ENCODE measurements at places on chromosomes 2 and 18.

DNA sequence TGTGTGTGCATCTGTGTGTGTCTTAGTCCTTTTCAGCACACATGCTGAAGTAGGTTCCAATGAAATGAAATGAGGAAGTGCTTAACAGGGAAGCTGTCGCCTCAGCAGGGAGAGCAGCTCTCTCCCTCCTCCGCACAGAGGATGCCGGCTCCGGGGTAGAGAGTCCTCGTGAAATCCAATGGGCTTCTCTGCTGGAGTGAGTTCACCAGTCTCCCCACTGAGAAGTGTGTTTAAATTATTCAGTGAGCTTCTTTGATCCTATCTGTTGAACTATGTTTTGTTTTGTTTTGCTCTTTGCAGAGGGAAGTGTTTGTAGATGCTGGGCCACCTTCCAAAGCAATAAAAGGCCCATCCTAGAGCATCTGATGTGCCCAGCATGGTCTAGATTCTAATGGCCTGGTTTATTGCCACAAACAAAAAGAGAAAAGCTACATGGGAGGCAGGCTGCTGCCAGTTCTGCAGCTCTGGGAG is 6.7 kb downstream of the PPP1R7 start:
- DNase-seq: no peak

DNA sequence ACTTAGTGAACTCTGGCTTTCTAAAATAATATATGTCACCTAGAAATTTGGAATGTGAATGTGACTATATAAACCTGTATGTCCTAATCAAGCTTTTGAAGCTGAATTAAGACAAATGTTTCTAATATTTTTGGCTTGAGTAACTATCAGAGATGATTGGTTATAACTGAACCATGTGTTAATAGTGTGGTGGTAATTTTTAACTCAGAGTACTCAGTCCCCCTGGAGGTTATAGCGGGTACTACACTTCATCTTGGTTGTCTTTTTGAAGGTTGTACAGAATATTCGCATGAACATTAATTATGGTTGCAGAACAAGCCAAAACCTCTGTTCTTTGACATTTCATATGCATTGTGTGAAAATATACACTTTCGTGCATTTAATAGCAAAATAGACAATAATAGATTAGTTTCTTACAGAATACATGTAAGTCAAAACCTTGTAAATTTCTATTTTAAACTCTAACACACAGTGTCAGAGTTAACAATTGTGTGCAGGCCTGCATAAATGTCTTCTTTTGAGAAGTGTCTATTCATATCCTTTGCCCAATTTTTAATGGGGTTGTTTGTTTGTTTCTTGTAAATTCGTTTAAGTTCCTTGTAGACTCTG is 86.0 kb downstream of the OSBPL6 start:
- no peak for DNase-seq

DNA sequence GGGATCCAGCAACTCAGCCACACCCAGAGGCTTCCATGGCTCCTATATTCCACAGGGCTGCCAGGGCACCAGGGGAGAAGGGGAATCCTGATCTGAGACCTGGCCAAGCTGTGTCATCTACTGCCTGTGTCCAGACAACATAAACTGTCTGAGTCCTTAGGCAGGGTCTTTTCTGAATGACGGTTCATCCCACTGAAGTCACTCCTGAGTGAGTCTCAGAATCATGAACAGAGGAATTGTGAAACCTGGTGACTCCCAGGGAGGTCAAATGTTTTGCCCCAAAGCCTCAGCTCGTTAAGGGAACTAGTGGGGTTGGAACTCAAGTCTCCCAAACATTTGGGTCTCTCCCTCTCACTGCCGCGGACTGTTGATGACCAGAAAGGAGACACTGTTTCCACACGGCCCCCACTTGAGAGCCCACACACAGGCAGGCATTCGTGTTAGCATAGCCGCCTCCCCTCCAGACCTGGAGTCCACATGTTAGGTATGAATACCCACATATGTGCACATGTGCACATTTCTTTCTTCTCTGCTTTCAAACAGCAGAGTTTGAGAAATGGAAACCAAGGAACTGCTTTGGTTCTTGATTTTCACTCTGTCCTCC is 125.0 kb upstream of the MSH6 start:
- DNase-seq: no peak

GRCh38 chr18:46449033-46449432 is 208.0 kb downstream of the LOXHD1 start:
- no peak for DNase-seq

DNA sequence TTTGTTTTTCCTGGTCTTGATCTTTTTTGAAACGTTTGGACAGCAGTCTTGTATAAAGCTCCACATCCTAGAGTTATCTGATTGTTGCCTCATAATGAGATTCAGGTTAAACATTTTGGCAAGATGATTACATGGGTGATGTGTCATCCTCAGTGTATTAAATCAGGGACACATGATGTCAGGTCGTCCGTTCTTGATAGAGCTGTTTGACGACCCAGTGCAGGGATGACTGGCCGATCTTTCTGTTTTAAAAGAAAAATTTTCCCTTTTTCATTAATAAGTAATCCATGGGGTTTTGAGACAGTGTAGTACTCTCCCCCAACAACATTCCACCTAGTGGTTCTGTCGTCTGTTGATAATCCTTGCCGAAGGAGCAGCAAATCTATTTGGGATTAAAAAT is 44.5 kb upstream of the SERPINB2 start:
- DNase-seq: no peak

GRCh38 chr2:169776252-169776761 is 22.4 kb upstream of the SSB start:
- no peak for DNase-seq

- no peak for DNase-seq
These were observed 1604.2 kb downstream of the LRP1B start for GRCh38 chr2:140526575-140526974.

- DNase-seq: no peak
These were observed 71.4 kb downstream of the NXPH2 start for GRCh38 chr2:138708682-138709241.

GRCh38 chr2:9407363-9407811 is 15.9 kb downstream of the ITGB1BP1 start:
- no peak for DNase-seq

GRCh38 chr2:50345701-50346591 is 686.0 kb downstream of the NRXN1 start:
- DNase-seq: no peak

DNA sequence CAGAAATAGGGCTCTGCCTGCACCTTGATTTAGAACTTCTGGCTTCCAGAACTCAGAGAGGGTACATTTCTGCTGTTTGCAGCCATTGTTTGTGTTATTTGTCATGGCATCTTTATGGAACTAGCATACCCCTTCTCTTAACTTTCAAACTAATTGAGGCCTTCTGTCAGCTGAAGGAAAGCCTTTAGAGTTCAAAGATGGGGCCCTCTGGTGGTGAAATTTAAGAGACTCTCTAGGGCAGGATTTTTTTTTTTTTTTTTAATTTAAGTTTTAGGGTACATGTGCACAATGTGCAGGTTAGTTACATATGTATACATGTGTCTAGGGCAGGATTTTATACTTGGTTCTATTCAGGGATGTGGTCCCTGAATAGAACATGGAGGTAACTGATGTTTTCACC is 260.6 kb upstream of the LINC00305 start:
- no peak for DNase-seq

- no peak for DNase-seq
These were observed at the start of gene SDC1 for GRCh38 chr2:20224716-20225293. Gene SDC1, minus strand, starts transcription at chr2:20225130. Its CDS starts 263 bp downstream, at chr2:20224867.

GRCh38 chr2:42907835-42908234 is 115.5 kb upstream of the HAAO start:
- no peak for DNase-seq

DNA sequence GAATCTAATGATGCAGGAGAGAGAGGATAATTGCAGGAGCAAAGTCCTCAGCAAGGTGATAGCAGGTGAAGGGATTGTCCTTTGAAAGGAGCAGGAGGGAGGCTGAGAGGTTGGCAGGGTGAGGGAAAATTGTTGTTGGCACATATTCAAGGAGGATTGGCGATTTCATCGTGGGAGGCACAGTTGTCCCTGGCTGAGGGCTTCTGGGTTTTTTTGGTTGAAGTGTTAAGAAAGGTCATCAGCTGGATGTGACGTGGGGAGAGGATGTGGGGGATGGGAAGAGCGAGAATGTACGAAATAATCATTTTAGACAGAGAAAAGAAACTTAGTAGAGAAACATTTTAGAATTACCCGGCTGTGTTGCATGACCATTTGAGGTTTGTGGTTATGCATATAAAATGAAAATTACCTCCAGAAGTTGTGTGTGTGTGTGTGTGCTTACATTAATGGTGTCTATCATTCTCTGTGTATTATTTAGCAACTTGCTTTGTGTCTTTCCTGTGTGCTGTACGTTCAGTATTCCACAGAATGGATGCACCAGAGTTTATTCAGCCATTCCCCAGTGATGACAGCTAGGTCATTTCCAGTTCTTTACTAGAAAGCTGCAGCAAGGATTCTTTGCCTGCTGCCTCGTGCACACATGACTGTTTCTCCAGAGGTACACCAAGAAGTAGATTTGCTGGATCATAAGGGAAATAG is 67.6 kb downstream of the SDC1 start:
- no peak for DNase-seq

DNA sequence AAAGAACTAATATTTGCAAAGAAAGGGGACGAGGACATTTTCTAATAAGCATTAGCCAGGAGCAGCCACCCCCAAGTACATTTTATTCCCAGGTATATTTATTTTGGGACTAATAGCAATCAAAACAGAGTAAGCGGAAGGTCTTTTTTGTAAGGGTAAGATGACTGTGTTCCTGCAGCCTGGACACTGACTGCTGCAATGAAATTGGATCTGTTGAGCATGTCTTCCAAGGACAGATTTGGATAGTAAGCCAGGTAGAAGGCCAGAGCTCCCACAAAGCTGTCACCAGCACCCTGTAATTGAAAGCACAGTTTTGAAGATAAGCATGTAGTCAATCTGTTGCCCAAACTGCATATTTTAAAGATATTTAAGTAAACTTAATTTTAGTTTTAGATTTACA is 10.0 kb downstream of the MRPL33 start:
- DNase-seq: no peak

GRCh38 chr2:160208655-160209515 is 8.8 kb upstream of the ITGB6 start:
- no peak for DNase-seq

GRCh38 chr2:55585451-55586080 is 31.9 kb downstream of the PPP4R3B start:
- DNase-seq: no peak

DNA sequence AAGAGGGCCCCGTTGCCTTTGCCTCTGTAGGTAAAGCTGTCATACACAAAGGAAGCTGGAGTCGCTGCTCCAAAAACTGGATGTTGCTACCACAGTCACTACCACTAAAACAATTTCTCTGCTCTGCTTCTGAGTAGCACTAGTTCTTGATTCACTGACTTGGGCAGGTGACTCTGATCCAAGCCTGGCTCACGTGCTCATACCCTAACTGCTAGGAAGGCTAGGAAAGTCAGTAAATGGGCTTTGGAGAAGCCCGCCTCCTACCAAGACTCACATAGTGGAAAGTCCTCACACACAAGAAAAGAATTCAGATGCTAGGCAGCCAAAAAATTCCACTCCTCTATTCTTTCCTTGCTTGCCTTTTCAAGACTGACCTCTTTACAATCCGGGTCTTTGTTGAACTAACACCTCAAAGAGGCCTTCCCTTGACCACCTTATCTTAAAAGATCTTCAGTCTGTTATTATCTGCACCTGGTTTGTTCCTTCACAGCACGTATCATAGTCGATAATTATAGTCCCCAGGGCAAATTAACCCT is 11.4 kb upstream of the DYNC1I2 start:
- DNase-seq: no peak

DNA sequence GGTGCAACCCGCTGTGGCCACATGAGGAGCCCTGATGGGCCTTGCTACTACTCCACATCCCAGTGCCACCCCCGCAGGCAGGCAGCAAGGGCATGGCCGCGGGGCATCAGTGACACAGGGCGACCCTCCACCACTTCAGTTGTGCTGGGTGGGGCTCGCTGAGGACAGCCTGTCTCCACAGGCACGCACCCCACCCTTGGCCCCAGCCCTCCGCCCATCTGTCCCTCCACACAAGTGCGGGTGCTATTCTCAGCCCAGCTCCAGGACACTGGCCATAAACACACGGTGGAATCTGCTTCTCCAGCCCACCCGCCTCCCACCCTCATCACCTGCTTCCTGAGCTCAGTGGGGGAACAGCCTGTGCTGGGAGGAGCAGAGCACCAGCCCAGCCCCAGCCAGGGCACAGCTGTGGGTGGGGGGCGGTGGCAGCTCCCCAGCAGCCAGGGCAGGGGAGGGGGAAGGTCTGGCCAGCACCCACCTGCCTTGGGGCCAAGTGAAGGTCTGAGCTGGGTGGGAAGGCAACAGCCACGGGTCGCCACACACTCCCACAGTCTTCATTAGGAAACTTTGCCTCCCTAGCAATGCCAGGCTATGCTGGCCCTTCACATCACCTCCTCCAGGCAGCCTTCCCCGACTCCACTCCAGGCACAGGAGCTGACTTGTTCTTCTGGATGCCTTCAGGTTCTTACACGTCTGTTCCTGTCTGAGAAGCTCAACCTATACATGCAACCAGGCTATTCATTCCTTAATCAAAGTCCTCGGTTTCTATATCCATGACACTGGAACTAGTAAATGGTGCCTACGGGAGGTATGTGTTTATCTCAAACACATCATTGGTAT is 16.5 kb downstream of the BIN1 start:
- no peak for DNase-seq

GRCh38 chr2:86673986-86674670 is 46.0 kb upstream of the RMND5A start:
- no peak for DNase-seq

All from T-helper 22 cell (primary cell).